ENCODE measurements at places on chromosomes 2 and 18.

GRCh38 chr2:5172923-5173322 lies 519.3 kb upstream of the SOX11 start:
- no peak for DNase-seq

DNA sequence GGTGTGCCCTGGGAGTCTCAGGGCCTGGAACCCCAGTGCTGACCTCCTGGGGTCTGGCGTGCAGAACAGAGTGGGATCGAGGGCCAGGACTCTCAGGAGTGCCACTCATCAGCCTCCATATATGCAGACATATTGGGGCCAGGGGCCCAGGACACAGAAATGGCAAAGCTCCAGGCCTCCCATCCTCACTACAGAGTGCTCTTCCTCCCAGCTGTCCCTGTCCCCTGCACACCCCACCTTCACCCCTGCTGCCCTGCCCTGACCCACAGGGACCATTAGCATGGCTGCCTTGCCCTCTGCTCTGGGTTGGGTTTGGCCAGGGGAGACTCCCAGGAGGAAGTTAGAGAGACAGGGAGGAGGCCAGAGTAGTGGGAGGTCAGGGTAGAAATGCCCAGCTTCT lies 2.8 kb downstream of the TEX51 start:
- no peak for DNase-seq

DNA sequence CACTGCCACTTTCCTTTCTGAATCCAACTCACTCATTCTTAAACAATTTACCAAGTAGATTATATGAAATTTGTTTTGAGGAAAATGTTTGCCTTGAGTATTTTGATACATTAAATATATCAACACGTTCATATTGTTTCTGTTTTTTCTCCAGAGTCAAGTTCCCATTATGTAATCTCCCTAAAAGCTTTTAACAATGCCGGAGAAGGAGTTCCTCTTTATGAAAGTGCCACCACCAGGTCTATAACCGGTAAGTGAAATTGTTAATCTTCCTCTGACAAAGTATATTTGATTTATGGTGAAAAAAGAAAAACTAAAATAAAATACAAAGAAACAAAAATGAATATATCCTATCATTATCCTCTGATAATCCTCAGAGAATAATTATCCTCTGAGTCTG lies 838.6 kb downstream of the MBD2 start:
- DNase-seq, result no peak

DNA sequence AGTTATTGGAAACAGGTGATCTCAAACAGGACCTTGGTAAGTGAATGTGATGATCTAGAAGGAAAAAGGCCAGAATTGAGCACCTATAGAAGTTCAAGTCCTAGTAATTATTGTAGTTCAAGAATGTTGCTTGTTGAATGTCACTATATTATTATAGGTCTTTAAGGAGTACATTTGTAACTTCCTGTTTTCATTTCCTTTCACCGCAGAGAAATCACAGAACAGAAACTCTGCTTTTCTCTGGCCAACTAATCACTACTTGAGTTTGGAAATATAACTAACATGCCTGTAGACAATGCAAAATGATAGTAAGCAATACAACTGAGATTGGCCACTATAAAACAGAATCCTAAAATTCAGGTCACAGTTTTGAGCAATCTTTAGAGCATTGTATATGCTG lies 61.8 kb upstream of the EFEMP1 start:
- DNase-seq, result no peak

All from non-pigmented ciliary epithelial cell (primary cell).